ENCODE measurements at places on chromosomes 11 and 22.

DNA sequence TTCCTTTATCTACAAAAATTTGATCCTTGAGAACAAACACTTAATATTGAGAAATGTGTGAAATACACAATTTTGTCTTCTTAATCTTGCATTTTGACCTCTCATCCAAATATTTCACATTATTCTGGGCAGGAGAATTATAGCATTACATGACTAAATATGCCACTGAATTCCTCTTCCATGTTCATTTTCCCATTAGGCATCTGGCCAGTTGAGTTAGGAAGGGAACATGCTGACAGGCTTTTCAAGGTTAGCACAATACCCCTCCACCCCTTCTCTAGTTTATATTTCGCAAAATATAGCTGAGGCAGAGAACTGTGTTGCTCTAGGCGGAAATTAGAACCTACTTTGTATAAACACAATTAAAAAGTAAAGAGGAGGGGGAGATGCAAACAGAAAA lies 271.7 kb upstream of the ZC3H12C start:
- DNase-seq: no peak

GRCh38 chr11:119706029-119706428 lies 23.0 kb downstream of the NECTIN1 start:
- DNase-seq: no peak

GRCh38 chr11:33015621-33016551 lies at the start of gene DEPDC7:
Gene DEPDC7 (plus strand): TSS chr11:33015878. CDS start chr11:33015956, 78 bp downstream.
- DNase-seq: peak; percentile 93

GRCh38 chr22:47151490-47151889 lies 389.0 kb downstream of the TBC1D22A start:
- DNase-seq: no peak

- DNase-seq: peak; percentile 68
Observed at GRCh38 chr11:68998390-68998911, 14.6 kb downstream of the MRGPRF start.

DNA sequence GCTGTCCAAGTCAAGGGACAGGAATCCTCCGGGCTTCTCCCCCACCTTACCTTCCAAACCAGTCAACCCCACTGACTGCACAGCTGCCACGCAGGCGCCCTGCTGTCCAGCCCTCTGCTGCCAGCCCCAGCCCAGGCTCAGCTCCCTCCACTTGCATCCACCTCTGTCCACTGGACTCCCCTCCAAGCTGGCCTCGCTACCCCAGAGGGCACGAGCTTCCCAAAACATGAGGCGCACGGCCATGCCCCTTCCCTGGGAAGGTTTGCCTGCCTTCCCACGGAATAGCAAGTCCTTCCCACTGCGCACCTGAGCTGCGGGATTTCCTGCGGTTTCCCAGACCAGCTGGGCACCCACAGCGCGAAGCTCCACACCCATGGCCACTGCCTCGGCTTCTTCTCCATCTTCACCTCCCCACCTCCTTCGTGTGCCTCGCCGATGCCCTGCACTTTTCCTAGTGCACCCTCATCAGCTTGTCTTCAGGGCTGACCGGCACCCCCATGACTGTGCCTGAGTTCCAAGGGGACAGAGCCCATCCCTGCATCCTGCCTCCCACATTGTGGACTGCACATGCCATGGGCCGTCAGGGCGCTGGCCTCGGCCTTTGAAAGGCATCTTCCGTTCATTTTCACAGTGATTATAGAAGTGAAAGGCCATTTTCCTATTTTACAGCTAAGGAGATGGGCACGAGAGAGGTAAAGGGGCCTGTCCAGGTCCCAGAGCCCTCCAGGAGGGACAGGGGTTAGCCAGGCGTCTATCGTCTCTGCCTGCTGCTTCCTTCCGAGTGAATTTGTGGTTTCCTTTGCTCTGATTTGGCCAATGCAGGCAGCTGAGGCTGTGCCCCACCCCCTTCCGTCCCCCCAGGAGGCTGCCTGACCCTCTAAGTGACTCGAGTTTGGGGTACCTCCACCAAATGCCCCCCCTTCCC lies 16.4 kb downstream of the IFITM10 start:
- DNase-seq: no peak

GRCh38 chr22:23833911-23834317 lies 4.9 kb downstream of the DERL3 start:
- DNase-seq: peak; percentile 37

GRCh38 chr11:73401217-73401923 lies 25.2 kb downstream of the RELT start:
- DNase-seq: no peak

DNA sequence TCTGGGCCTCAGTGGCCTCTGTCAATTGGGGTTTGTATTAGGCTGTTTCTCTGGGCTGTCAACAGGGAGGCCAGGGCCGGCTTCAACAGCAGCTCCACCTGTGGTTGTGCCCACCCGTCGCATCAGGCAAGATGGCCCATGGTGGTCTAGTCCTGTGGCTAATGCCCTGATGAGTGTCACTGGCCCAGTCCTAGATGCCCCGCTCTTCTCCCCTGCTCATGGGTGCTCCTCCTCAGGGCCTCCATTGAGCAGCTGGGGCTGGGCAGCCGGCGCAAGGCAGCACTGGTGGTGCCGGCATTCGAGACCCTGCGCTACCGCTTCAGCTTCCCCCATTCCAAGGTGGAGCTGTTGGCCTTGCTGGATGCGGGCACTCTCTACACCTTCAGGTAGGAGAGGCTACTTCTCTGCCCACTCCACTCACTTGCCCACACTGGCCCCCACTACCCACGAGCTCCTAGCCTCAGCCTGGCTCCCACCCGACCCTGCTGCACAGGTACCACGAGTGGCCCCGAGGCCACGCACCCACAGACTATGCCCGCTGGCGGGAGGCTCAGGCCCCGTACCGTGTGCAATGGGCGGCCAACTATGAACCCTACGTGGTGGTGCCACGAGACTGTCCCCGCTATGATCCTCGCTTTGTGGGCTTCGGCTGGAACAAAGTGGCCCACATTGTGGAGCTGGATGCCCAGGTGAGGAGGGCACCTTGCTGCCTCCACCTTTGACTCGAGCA lies 5.4 kb downstream of the LARGE2 start:
- no peak for DNase-seq

- DNase-seq: no peak
Observed at GRCh38 chr11:1690167-1691025, 6.6 kb upstream of the KRTAP5-6 start.

- peak; percentile 84 for DNase-seq
Observed at GRCh38 chr11:46367244-46367915, 14.1 kb upstream of the MDK start.

DNA sequence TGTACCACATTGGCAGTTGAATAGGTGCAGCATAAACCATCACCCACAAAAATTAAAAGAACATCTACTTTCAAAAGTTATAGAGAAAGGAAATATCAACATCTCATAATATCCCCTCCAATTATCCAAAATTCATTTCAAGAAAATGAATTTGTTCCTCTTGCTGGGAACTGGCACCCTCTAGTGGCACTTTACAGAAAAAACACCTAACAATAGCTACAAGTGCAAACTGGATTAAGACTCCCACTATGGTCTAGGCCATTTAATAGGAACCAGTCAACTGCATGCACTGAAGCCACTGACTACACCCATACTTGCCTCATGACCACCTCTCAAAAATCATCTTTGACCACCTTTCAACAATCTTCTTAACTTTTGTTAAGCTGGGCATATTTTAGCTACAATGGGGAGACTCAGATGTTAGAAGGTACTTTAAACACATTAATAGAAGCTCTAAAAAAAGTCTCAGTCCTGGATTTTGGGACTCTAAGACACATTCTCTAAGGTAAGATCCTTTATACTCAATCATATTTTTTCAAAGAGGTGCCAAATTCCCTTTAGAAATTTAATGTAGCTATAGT lies 17.3 kb downstream of the TRAF6 start:
- no peak for DNase-seq

DNA sequence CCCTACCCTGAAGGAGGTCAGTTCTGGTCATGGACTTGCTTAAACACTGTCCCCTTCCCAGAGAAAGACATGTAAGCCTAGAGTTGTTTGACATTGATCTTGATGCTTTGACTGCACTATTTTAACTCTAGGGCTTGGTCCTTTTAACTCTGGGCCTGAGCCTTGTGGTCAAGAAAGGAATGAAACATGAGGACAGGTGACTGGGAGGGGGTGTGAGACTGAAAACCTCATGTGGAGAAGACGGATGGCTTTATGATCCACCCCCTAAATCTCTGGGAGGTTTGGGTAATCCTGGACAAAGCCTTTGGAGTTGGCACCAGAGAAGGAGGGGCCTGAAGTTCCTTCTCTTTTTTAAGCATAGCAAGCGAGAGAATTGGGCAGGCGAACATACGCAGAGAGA lies 17.5 kb downstream of the CHRDL2 start:
- DNase-seq: no peak

DNA sequence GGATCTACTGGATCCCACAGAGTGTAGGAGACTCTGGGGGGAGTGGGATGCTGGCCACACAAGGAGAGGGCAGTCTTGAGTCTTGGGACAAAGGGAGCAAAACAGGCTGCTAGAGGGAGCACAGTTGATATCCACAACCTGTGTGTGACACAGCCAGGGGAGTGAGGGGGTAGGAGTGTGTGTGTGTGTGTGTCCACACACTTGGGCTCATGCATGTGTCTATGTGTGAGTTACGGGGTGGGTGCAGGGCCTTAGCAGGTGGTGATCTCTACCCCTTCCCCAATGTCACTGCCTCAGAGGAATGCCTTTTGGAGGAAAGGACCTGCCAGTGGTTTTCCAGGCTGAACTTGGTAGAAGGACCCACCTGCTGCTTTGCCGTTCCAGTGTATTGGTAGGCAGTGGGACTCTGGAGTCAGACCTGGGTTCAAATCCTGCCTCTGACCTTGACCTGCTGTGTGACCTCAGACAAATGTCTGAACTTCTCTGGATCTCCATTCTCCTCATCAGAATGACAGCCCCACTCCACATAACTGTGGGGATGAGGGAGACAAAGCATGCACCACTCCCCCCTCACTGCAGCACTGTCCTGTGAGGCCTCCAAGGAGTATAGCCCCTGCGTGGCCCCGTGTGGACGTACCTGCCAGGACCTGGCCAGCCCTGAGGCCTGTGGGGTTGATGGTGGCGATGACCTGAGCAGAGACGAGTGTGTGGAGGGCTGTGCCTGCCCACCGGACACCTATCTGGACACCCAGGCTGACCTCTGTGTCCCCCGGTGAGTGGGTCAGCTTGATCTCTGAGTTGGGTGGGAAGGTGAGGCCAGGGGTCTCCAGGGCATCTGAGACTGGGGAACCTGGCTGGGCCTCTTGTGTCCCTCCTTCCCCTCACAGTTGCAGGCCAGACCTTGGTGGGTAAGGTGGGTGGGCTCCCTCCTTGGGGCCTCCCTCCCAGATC lies 27.4 kb downstream of the OTOG start:
- peak; percentile 26 for DNase-seq

DNA sequence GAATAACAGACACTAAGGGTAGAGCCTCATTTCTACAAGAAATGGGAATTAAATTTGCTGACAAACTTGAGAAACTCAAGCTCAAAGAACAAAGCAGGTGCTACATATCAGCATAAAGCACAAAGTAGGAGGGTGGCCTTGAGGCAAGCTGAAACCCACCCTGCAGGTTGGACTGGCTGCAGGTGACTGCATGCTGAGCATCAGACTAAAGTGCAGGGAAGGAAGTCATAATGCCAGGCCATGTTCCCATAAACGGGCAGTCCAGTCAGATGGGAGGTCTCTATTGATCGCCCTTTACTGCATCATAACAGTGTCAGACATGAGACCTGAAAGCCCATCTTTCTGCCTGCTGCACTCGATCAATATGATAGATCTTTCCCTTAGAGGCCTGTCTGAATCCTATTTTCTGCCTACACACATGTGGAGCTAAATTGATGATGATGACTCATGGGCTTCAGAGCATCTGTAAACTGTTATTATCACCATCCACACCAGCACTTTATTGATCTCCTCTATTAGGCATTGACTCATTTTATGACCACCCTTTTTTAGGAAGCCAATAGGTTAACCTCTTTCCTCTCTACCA lies 224.5 kb upstream of the DDI1 start:
- no peak for DNase-seq

- no peak for DNase-seq
Observed at GRCh38 chr22:18109410-18110193, 1.0 kb upstream of the TUBA8 start.

DNA sequence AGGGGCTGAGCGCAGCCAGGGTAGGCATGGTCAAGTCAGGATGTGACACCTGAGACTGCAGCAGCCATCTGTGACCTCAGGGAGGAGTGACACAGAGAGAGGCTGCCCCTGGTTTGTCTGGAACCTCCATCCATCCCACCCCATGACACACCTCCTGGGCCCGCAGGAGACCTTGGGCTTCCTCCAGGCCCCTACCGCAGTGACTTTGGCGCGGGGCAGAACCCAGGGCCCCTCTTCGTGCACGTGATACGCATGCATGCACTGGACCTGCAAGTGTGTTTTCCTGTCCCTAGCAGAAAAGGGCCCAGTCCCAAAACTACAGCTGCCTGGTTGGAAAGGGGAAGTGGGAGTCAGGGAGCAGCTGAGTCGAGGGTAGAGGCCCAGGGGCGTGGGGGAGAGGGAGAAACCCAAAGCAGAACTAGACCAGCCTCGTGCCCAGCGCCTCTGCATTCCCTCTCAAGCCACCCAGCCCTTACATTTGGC lies 7.9 kb upstream of the CYTH4 start:
- no peak for DNase-seq

GRCh38 chr11:85182441-85183387 lies 444.4 kb downstream of the DLG2 start:
- DNase-seq: no peak

DNA sequence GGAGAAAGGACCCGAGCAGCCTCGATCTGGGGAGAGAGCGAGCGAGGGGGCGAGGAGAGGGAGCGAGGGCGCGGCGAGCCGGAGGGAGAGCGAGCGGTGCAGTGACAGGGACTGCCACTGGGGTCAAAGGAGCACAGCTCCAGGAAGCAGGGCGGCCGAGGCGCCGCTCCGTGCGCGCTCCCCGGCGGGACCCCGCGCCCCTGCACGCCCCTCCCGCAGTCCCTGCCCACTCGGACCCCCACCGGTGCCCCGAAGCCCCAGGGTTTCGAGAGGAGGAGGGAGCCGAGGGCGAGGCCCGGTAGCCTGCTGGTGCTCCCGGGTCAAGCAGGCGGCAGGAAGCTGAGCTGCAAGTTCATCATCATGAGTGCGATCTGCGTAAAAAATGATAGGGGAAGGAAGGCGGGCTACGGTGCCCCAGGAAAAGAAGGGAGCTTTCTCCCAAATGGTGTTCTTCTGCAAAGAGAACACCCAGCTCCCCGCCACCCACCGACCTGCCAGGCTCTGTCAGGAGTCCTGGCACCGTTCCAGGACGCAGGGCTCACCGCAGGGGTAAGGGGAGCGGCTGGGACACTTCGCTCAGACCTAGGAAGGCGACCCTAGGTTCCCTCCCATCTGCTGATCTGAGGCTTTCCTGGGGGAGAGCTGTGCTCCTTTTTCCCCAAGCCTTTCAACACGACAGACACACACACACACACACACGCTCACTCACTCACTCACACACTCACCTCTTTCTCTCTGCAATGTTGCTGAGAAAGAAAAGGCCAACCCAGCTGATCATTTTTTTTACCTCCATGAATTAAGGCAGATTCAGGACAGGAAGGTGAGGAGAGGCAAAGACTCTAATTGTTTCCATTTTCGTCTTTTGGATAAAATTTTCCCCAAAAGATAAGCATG lies at the start of gene MPPED2:
TSS of gene MPPED2 (minus strand) at position 103 of the 894 bp plus-strand sequence. CDS start 5,980 bp downstream, outside the sequence.
- no peak for DNase-seq

DNA sequence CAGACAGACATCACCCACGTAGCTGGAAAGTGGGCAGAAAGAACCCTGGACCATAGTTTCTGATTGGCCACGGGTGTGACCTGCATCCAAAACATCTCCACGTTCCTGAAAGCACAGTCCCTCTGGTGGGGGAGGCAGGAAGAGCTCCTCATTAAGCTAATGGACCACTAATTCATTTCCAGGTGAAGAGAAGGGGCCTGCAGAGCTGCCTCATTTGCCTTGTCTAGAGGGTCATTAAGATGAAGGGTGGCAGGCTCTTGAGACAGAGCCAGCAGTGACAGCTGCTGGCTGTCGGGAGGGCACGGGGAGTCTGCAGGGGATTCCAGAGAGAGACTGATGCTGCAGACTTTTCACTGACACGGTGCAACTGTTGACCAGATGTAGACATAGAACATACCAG lies 149.6 kb upstream of the OPCML start:
- DNase-seq: no peak
